Left renal cortex interstitium (tissue), 4 donors: ENCODE measurements at places on chromosomes 12 and 14. TPM values are rescaled to one million over a fixed set of nuclear protein-coding genes. Genes with fewer than 3 reads are reported as not detected.
A peak's percentile ranks its signal among the peaks of the same experiment; 100 is the strongest.

DNA sequence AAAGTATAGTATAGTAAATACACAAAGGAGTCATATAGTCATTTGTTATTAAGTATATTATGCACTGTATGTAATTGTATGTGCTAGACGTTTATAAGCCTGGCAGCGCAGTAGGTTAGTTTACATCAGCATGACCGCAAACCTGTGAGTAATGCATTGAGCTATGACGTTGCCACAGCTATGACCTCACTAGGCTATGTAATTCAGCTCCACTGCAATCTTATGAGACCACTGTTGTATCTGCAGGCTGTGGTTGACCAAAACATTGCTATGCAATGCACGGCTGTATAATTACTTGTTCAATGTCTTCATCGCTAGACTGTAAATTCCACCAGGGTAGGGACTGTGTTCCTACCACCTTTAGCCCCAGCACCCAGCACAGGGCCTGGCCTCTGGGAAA is 53.2 kb upstream of the VASH1 start:
- no peak for DNase-seq

GRCh38 chr12:80849337-80849736 is 88.4 kb downstream of the LIN7A start:
- no peak for DNase-seq

HVCN1 gene
- 9.9 TPM for polyA plus RNA-seq

COQ5 gene
- 70.1 TPM for polyA plus RNA-seq

DNA sequence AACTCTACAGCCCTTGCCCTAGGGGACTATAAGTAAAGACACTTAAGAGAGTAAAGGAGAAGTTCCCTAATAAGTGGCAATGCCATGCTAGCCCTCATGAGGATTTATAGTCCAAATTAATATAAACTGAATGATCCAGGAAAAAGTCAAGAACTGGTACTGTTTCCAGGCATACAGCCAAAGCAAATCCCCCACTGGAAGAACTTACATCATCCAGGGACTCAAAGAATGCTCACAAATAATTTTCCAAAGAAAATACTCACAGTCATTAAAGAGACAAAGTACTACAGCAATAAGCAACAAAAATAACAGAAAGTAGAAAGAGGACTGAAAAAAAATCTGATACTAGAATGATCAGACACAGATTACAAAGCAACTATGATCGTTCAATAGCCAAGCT is 79.7 kb upstream of the RAP1B start:
- DNase-seq: no peak

- peak; percentile 48 for DNase-seq
Observed at GRCh38 chr14:51780006-51780692, 80.3 kb upstream of the GNG2 start.

DNA sequence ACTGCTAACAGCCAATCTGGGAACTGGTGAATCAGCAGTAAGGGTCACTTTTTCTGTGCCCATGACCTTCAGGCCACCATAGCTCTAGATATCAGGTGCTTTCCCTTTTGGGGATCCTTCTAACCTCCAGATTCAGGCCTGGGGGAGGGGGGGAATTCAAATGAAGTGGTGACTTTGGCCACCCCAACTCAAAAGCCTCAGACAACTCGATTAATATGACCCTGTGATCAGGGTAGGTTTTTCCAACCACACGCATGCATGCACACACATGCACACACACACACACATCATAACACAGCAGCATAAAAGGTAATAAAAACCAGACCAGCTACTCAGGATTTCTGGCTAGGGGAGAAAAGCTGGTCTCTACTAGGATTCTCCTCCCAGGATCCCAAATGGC is 5.3 kb downstream of the TBX3 start:
- no peak for DNase-seq

GRCh38 chr12:88445705-88446394 is 134.4 kb downstream of the KITLG start:
- no peak for DNase-seq

DNA sequence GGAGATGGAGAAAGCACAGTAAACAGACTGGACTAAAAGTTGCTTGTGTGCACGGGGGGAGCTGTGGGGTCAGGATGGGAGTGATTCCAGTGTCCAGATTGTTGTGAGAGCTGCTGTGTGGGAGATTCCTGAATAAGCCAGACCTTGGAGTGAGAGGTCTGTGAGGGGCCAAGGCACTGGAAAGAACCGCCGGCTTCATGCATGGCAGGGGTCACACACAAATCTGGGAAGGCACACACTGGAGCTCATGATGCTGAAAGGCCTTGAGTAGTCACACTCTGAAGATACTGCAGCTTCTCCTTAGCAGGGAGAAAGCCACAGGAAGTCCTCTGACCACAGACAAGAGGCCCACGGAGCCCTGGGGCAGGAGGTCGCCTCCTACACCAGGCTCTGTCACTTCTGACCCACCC is 23.1 kb downstream of the ADCY6 start:
- DNase-seq: no peak

PPP1R12A gene
- polyA plus RNA-seq: 103 TPM

GALNT16 gene
- 4.3 TPM for polyA plus RNA-seq

ZNF740 gene
- polyA plus RNA-seq: 69.6 TPM

DNA sequence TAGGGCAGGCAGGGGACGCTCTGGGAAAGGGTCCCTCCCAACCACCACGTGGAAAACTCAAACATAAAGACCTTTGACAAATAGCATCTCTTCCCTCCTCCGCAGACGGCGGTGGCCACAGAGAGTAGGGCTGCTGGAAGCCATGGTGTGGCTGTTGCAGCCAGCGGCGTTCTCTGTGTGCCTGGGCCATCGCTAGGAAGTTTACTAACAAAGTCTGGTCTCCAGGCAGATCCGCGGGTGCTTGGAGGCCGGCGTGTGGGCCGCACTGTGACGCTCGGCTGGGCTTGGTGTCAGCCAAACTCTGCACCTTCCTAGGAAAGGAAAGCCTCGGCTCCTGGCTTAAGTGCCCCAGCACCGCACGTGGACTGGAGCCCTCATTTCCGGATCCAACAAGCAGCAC is 65.6 kb downstream of the CCDC88C start:
- no peak for DNase-seq

DNA sequence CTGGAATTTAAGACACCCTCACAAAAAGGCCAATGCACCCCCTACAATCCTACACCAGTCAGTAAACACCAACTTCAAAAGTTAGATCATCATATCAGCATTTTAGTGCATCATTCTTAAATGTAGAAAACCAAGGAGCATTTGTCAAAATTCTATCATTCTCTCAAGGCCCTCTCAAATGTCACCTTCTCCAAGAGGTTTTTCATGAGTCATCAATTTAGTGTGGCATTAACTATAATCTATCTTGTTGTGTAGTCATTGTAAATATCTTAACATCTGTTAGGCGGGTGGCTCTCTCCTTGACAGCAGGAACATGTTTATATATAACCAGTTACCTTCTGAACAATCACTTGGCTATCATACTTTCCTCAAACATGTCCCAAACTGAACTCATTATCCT is 62.1 kb upstream of the G2E3 start:
- DNase-seq: no peak

GRCh38 chr12:9673404-9674225 is 4.1 kb downstream of the CLEC2D start:
- DNase-seq: no peak

GRCh38 chr12:105347499-105347898 is 17.0 kb downstream of the C12orf75 start:
- DNase-seq: no peak

CMA1 gene
- polyA plus RNA-seq: 0.94 TPM

- no peak for DNase-seq
Observed at GRCh38 chr14:69673104-69673503, 61.7 kb downstream of the SUSD6 start.

GRCh38 chr14:69077841-69078240 is 75.1 kb downstream of the DCAF5 start:
- DNase-seq: no peak

GRCh38 chr12:51976376-51977160 is 25.1 kb downstream of the ACVR1B start:
- DNase-seq: no peak

- no peak for DNase-seq
Observed at GRCh38 chr14:35285168-35286002, 6.8 kb upstream of the PSMA6 start.

KLRC4 gene
- not detected for polyA plus RNA-seq

FOXN4 gene
- 2.8 TPM for polyA plus RNA-seq

PIANP gene
- polyA plus RNA-seq: 16.3 TPM

RIMKLB gene
- 82.9 TPM for polyA plus RNA-seq

OTX2 gene
- not detected for polyA plus RNA-seq

- DNase-seq: no peak
Observed at GRCh38 chr14:93546642-93547041, 115.9 kb downstream of the UNC79 start.

SYCP3 gene
- polyA plus RNA-seq: 0.07 TPM

GRCh38 chr14:68684466-68685418 is 108.1 kb downstream of the ZFP36L1 start:
- no peak for DNase-seq

GRCh38 chr12:28172434-28173030 is 17.7 kb upstream of the CCDC91 start:
- no peak for DNase-seq

GRCh38 chr12:101570047-101570446 is 24.7 kb upstream of the MYBPC1 start:
- no peak for DNase-seq

DNA sequence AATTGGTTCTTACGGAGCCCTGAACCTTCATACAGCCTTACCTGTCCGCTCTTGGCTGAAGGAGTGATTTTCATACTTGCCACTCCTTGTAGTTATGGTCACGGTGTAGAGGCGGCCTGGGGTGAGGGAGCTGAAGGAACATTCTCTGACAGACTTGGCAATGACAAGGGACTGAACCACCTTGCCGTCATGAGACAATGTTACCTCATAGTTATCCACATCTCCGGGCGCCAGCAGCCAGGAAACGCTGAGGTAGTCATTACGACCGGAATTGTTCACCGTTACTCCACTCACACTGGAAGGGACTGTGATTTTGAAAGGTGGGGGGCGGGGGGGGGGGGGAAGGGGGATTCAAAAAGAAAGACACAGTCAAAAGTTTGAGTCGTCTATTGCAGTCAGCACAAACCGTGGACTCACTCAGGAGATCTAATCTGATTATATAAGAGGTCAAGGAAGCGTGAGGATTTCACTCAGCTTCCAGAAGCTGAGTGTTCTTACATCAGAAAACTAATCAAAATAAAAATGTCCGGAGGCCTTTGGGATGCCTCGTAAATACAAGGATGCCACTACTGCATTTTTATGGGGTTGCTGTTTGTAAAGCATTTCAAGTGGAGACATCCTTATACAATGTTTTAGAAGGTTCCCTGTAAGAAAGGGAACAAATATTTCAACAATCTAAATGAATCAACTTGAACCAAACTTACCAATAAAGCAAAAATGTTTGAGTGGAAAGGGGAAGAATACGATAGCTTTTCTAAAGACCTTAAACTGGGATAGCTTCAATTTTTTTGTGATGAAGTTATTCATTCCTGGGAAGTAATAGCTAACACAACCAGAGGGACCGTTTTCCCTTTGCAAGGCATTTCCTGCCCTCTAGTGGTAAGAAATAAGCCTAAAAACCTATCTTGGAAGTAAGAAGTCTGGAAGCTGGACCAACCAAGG is 60.6 kb downstream of the PTPRB start:
- peak; percentile 48 for DNase-seq

GRCh38 chr12:2414810-2415567 is 362.2 kb downstream of the CACNA1C start:
- no peak for DNase-seq

GRCh38 chr14:32074887-32075572 is 2.1 kb upstream of the ARHGAP5 start:
- no peak for DNase-seq

DNA sequence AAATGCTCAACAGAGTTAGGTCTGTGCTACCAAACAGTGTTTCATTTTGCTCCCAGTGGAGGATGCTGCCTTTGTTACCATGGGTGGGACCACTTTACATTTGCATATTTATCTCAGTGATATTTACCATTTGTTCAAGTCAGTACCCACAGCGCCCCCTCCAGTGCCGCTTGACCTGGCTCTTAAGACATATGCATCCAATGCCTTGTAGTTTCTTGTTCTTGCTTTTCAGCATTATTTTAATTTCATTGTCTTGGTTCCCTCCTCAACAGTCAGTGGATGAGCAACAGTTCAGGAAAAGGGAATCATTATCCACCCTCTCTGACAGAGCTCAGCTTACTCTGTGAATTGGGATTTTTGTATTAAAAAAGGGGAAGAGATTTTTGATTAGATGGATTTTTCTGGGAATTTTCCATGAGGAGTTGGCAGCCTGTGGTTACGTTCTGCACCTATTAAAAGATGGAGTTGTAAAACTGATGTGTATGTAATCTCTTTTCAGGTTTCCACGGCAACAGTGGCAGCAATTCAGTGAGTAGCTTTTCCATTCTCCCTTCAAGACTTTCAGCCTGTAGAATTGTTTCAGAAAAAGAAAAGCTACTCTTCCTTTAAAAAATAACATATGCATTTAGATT is 240.5 kb upstream of the DAAM1 start:
- no peak for DNase-seq

PPP1R1A gene
- polyA plus RNA-seq: 56.0 TPM

DNA sequence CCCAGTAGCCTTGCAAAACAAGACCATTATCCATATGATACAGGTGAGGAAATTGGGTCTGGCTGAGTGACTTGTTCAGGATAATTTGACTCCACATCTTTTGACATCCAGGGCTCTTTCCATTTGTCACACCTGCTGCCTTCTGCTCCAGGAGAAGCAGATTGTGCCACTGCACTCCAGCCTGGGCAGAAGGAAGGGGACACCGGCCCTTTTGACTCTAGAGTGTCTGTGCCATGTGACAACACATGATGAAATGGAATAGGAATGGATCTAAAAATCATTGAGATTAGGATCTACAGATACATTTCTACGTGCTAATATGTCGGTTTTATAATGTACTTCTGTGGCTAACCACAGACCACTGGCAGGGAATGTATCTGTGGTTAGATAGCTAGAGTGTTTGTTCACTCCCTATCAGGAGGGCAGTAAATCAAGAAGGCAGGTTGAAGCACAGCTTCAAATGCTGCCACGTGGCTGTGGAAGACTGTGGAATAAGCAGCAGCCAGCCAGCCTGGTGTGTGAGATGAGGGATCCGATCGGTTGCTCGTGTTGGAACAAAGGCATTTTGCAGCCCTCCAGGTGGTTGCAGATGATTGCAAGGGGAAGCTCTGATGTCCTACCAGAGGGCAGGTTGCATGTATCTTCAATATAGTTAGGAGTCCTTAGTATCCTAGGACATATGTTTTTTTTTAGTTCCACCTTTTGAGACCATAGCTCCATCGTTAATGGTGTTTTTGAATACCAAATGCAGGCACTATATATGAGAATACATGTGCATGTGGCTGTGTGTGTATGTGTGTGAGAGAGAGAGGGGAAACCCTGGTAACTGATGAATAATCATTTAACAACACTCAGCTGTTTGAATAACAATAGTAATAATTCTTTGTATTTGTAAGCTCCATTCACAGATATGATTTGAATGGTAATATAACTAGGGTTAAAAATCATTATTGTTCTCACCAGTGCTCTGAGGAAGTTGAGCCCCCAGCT is 28.6 kb downstream of the EML1 start:
- DNase-seq: peak; percentile 19

GRCh38 chr14:92546347-92547053 is 32.9 kb downstream of the RIN3 start:
- no peak for DNase-seq

GRCh38 chr14:105577314-105577861 is 51.0 kb downstream of the TMEM121 start:
- DNase-seq: no peak

- DNase-seq: no peak
Observed at GRCh38 chr14:69519204-69520100, 34.9 kb downstream of the PLEKHD1 start.

- DNase-seq: no peak
Observed at GRCh38 chr12:93176610-93177126, 201.1 kb upstream of the NUDT4 start.
